ENCODE measurements at places on chromosomes 4 and X.
A peak's percentile ranks its signal among the peaks of the same experiment; 100 is the strongest.

DNA sequence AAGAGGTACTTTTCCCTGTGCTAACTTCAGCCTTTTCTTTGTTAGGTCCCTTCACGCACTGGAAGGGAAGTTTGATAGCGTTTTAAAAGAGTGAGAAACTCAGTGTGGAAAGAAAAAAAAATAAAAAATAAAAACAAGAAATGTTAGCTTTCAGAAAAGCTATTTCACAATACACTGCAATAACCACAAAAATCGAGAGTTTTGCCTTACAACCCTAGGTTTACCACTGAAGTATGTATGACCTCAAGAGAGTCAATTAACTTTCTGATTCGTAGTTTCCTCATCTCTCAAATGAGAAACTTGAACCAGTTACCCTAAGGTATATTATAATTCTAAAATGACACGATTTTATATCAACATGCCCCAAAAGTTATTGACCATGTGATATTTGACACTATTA lies 93.9 kb upstream of the JADE1 start:
- DNase-seq = no peak

- DNase-seq = no peak
Measured at GRCh38 chr4:105558277-105558676, 5.9 kb downstream of the ARHGEF38 start.

GRCh38 chr4:166252487-166253402 lies 379.7 kb downstream of the TLL1 start:
- DNase-seq = no peak

GRCh38 chr4:128676095-128676494 lies 133.4 kb upstream of the JADE1 start:
- no peak for DNase-seq

DNA sequence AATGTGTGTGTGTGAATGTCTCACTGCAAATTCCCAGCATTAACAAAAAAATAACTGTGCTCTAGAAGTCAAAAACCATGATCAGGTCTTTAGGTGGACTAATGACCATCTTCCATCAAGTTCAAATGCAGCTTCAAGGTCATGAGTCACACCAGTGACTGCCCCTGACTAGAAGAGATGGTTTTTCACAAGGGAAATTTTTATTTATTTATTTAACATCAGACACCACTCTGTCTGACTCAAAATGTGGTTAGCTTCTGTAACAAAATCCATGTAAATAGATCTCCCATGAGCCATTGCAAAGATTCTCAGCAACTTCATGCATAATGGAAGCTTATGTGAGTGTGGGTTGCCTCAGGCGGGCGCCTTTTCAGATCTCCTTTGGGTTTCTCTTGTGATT lies 219.2 kb downstream of the KIT start:
- DNase-seq = no peak

DNA sequence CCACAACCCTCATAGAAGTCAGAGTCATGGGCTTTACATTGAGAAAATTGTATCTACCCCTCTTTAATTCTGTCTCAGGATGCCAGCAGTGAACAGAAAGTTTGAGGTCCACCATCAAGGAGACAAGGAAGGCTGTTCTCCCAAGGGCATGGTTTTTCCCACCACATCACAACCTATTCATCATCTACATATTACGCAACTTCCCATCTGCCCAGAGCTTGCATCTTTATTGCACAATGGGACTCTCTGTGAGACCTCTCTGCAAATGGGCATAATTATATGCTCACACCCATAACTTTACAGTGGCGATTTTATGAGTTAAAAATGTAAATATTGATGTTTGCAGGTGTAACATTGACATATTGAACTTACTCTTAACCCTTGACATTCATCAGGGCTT lies 38.9 kb downstream of the PAGE2 start:
- DNase-seq = no peak

- DNase-seq = no peak
Measured at GRCh38 chrX:19162851-19163250, 40.6 kb upstream of the ADGRG2 start.

GRCh38 chrX:140274811-140275525 lies 229.9 kb downstream of the SOX3 start:
- no peak for DNase-seq

DNA sequence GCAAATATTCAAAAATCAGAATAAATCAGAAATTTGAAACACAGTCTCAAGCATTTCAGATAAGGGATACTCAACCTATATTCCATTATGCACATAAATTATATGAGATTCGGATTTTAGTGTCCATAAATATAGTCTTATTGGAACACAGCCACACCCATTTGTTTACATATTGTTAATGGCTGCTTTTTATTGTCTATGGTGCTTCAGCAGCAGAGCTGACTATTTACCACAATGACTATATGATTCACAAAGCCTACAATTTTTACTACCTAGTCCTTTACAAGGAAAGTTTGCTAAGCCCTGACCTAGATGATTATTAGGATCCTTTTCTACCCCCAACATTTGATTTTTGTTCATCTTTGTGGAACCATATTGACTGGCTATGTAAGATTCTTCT lies 63.9 kb downstream of the IL1RAPL1 start:
- DNase-seq = no peak

GRCh38 chr4:25454476-25454875 lies 77.4 kb downstream of the ANAPC4 start:
- DNase-seq = no peak

DNA sequence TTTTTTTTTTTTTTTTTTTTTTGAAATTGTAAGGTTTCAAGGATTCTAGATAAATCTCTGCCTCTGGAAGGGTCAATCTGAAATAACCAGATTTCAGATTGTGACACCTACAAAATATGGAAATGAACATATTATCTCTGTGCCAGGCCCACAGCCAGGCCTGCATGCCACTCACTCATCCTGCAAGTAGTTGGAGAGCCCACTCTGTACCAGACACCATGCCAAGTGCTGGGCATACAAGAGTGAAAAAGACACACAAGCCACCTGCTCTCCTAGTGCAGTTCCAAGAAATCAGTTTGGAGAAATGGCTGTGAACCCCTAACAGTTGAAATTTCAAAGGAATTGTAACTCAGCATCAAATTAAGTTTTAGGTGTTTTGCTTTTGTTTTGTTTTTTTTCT lies 145.9 kb upstream of the NOCT start:
- no peak for DNase-seq

DNA sequence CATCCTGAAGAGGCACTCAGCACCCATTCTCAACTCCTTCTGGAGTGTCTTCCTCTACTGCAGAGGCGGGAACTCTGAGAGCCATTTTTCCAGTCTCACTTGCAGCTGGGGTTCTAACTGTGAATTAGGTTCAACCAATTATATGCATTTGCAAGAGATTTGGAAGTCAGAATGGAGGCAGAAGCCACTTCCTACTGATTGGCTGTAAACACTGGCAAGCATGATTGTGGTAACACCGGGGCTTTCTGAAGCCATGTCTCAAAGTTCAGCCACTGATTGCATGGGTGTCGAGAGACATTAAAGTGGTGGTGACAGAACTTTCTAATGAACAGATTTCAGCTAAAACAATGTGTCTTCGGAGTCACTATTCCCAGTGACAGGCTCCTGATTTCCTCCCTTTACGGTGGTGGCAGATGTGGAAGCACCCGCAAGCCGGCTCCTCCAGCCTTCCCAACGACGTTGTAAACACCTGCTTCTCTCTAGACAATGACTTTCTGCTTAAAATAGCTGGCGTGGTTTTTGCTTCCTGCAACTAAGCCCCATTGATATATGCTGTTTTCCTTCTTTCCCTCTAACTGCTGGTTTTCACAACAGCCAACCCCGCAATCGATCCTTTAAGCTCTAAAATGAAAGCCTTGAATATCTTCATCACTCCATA lies 92.0 kb downstream of the IRF2 start:
- no peak for DNase-seq

- DNase-seq = peak; percentile 6
Measured at GRCh38 chrX:137194164-137194563, 160.4 kb upstream of the GPR101 start.

DNA sequence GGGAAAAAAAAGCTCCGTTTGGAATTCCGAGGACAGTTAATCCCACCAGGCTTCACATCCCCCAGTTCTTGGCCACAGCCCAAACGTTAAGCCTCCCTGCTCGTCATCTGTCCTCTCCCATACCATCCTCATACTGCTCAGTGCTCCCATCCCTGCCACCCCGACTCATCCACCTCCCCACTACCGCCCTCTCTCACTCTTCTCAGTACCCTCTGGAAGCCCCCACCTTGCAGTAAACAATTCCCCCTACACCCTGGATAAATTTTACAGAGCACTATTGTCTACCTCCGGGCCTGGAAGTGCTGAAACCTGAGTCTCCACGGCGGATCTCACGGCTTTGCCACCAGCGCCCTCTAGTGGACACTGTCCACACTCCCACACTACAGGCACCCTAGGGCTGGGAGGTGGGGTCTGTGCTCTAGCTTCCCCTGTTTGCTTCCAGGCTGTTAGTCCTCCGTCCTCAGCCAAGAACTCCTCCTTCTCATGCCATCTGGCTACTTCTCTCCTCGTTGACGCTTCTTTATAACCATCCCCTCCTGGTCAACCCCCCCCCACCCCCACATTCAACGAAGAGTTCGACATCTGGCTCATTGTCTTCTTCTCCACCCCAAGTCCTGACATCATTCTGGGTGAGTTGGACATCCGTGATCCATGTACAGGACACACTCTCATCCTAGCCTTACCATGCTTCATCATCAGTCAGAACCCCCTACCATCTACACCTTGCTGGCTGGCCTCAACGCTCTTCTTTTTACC lies 54.5 kb downstream of the RTL9 start:
- peak; percentile 7 for DNase-seq

DNA sequence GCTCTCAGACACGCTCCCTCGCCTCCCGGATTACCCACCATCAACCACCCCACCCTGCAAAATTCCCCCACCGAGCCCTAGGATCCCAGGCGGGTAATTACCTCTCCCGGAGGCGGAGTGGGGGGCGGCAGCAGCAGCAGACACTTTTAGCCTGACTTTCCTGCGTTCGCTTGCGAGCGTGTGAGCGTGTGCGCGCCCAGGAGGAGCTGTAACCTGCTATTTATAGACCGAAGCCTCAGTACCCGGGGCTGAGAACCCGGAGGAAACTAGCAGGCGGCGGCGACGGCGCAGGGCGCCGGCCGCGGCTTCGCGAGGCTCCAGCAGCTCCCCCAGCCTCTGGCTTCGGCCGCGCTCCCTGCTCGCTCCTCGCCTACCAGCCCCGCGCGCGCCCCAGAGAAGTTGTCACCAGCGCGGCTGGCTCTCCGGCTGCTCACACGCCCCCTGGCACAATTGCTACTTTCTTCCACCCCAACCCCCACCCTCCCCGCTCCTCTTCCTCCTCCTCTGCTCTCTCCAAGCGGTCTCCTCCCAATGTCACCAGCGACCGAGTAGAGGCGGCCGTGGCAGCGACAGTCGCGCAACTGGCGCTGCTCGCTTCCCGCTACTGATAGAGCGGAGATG lies at the start of gene INPP4B:
Gene INPP4B (minus strand): TSS at position 194 of the 621 bp plus-strand sequence.
- DNase-seq = peak; percentile 63

GRCh38 chrX:105822138-105823091 lies at the start of gene NRK:
TSS of gene NRK (plus strand) at chrX:105822539. CDS start at chrX:105822846, 307 bp downstream.
- no peak for DNase-seq

GRCh38 chr4:88747351-88747750 lies 49.7 kb upstream of the NAP1L5 start:
- DNase-seq = no peak

DNA sequence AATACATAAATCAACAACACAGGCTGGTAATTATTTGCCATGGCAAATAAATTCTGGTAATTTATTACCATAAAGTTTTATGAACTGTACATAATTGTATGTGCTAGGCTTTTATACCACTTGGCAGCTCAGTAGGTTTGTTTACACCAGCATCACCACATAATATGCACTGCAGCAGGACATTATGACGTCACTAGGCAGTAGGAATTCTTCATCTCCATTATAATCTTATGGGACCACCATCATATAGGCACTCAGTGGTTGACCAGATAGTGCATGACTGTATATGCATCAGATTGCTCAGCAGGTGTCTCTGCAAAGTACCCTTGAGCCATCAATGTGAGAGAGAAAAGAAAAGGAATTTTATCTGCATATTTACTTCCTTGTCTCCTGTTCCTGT lies 295.4 kb downstream of the CFAP47 start:
- DNase-seq = no peak

DNA sequence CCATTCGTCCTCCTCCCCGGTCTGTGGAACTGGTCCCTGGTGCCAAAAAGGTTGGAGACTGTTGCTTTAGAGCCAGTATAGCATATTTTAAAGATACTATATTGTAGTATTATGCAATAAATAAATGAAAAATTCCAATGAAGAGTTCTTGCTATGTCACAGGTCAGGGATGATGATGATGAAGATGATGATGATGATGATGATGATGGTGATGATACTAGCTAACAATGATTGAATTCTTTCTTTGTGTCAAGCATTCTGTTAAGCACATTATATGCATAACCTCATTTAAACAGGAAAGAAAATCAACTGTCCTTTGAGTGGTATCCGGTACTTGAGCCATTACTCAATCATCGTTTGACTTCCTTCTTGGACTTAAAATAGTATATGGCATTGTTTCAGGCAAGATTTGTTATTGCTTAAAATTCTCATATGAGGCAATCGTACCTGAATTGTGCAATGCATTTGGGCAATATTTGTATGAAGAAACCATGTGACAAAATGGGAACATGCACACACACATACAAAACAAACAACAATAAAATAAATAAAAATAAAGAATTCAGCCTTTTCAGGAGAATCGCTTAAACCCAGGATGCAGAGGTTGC lies 22.8 kb upstream of the TLR2 start:
- DNase-seq = no peak

DNA sequence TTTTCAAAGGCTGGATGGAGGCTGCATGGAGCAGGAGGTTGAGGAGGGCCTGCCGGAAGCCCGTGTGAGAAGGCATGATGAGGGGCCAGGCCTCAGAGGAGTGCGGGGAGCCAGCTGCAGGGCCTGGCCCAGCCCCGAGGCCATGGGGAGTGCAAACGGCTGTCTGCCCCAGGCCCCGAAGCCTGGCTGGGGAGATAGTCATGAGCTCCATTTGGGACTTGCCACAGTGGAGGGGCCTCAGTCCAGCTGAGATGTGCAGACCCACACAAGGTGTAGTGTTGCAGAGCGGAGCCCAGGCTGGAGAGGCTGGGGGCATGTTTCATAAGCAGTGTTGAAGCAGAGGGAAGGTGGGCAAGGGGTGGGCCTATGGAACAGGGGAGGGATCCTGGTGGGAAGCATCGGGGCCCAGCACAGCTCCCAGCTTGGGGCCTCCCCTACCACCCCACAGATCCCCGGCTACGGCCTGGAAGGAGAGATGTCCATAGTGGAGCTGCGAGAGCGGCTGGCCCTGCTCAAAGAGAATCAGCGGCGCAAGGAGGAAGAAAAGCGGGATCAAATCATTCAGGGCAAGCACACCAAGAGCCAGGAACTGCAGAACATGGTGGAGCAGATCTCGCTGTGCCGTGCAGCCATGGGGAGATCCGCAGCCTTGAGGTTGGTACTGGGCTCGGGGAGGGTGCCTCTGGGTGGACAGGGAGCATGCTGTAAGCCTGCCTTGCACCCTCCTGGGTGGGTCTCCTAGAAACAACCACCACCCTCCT lies 9.1 kb upstream of the RNF4 start:
- DNase-seq = no peak

- no peak for DNase-seq
Measured at GRCh38 chr4:152605641-152606335, 69.9 kb upstream of the FBXW7 start.

GRCh38 chr4:174764105-174764729 lies 64.8 kb downstream of the GLRA3 start:
- no peak for DNase-seq

All from gastrocnemius medialis (tissue), 4 donors.